ENCODE measurements at places on chromosomes 6 and 20. TPM values are rescaled to one million over a fixed set of nuclear protein-coding genes. Genes with fewer than 3 reads are reported as not detected.

ZHX3 gene
- total RNA-seq = 19.6 TPM

DNMT3B gene
- 2.9 TPM for total RNA-seq

TP53RK gene
- 12.1 TPM for total RNA-seq

CUL9 gene
- 40.4 TPM for total RNA-seq

ISM1 gene
- not detected for total RNA-seq

TLDC2 gene
- total RNA-seq = not detected

OOEP gene
- not detected for total RNA-seq

RAB44 gene
- 0.11 TPM for total RNA-seq

CRYBG1 gene
- under 0.01 TPM for total RNA-seq

EPHA7 gene
- under 0.01 TPM for total RNA-seq

RAET1L gene
- 0.22 TPM for total RNA-seq

WFDC12 gene
- not detected for total RNA-seq

THBS2 gene
- total RNA-seq = 1.3 TPM

FNDC11 gene
- 0.79 TPM for total RNA-seq

MOG gene
- total RNA-seq = not detected

TSPO2 gene
- not detected for total RNA-seq

TTBK1 gene
- under 0.01 TPM for total RNA-seq

HLA-DRB1 gene
- total RNA-seq = 0.22 TPM

ZC3H12D gene
- 0.39 TPM for total RNA-seq

NMBR gene
- not detected for total RNA-seq

WFDC10B gene
- total RNA-seq = not detected

C2 gene
- 0.22 TPM for total RNA-seq

C20orf204 gene
- 2.0 TPM for total RNA-seq

TNFRSF21 gene
- 15.7 TPM for total RNA-seq

ULBP2 gene
- 5.1 TPM for total RNA-seq

MCUR1 gene
- total RNA-seq = 16.1 TPM

NKX2-2 gene
- total RNA-seq = not detected

GPLD1 gene
- total RNA-seq = 0.33 TPM

C20orf144 gene
- 0.33 TPM for total RNA-seq

SLC35D3 gene
- not detected for total RNA-seq

UST gene
- total RNA-seq = 0.87 TPM

CCN5 gene
- total RNA-seq = 0.54 TPM

STX11 gene
- 0.79 TPM for total RNA-seq

NUS1 gene
- 25.1 TPM for total RNA-seq

ZC2HC1B gene
- total RNA-seq = 0.33 TPM

RIPOR3 gene
- total RNA-seq = 0.22 TPM

SNAI1 gene
- not detected for total RNA-seq

GGT7 gene
- total RNA-seq = 13.7 TPM

RSPO4 gene
- total RNA-seq = not detected

ERGIC3 gene
- 490 TPM for total RNA-seq

ANKRD66 gene
- total RNA-seq = not detected

SIRPB1 gene
- total RNA-seq = not detected

WFDC2 gene
- 12.9 TPM for total RNA-seq

GUCA1A gene
- total RNA-seq = 2.2 TPM

ECT2L gene
- total RNA-seq = 0.39 TPM

HSPA1L gene
- 1.6 TPM for total RNA-seq

TRDN gene
- total RNA-seq = 0.76 TPM

TJAP1 gene
- 19.0 TPM for total RNA-seq

MDC1 gene
- 6.7 TPM for total RNA-seq

HLA-E gene
- total RNA-seq = 104 TPM

TOX2 gene
- total RNA-seq = not detected

SRMS gene
- not detected for total RNA-seq

LCA5 gene
- total RNA-seq = 9.9 TPM

NKAIN2 gene
- 0.11 TPM for total RNA-seq

C20orf202 gene
- total RNA-seq = under 0.01 TPM

Data from placental epithelial cell (primary cell).